ENCODE measurements at places on chromosomes 1 and 21.

DNA sequence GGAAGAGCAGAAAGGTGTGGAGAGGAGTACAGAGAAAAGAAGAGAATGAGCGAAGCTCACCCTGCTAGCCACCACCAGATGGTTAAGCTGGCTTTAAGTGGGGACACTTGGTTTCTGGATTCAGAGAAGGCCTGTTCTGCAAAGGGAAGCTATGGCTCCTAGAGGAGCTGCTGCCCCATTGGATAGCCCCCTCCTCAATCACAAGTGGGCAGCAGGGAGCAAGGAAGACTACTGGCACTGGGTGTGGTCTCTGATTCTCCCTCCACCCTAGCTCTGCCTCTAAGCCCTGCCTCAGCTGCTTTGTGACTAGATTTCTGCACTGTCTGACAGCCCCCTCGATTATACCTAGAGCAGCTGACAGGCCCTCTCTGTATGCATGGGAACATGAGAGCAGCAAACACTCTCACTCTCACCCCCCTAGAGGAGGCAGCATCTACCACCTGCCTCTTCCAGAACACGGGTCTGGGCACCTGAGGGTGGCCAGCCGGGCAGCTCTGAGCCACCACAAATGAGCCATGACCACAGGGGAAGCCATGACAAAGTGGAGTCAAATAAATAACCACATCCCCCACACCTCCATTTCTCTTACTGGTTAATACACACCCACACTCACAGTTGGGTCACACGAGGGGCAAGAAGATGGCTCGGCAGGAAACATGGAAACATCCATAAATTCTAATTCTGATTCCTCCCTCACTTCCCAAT, 13.6 kb downstream of the PLEKHA6 start:
- H3K4me1 ChIP-seq = no peaks in the 10 kb centered on the region
- peaks cover 59% of the 10 kb centered on the region for H3K27me3 ChIP-seq
- peaks cover 4% of the 10 kb centered on the region for H3K36me3 ChIP-seq
- H3K27ac ChIP-seq = no peak overlapping the region

GRCh38 chr1:223022641-223023473, 120.2 kb downstream of the TLR5 start:
- no peak for DNase-seq
- H3K4me3 ChIP-seq = no peak overlapping the region
- H3K4me1 ChIP-seq = no peaks in the 10 kb centered on the region
- no peaks in the 10 kb centered on the region for H3K36me3 ChIP-seq
- no peak overlapping the region for H3K27ac ChIP-seq

DNA sequence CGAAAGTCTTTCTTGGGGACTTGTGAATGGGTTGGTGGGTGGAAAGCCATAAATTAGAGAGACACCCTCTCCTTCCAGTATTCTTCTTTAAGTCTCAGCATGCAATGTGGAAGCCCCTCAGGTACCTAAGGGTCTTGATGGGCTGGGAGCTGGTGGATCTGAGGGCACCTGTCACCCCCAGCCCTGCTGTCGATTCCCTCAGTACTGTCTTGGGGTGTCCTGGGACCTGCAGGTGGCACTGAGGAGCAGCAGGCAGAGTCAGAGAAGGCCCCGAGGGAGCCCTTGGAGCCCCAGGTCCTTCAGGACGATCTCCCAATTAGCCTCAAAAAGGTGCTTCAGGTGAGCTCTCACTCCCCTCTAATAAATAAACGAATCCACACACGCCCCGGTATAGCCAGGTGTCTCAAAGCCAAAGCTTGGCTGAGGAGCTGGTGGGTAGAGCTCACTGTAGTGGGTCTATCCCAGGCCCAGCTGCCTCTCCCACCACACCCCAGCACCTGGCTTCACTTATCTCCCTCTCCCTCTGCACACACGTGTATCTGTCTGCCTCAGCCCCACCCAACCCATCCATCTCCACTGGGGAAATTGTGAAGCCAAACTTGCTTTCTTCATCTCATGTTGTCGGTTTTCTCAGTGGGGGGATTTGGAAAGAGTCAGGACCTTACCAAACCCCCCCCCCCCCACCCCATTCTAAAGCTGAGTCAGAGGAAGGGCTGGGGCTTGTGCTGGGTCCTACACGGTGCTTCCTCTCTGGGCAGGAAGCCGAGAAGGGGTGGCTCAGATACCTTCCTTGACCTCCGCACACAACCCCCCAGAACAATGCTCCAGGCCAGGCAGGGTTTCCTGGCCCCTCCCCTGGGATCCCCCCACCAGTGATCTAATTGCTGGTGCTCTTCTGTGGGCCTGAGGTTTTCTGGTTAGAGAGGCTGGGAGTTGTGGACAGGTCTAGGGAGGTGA, 1.6 kb downstream of the ADAM15 start:
- H3K27me3 ChIP-seq = no peaks in the 10 kb centered on the region
- H3K4me1 ChIP-seq = peaks cover 22% of the 10 kb centered on the region

GRCh38 chr1:207670192-207670591, 25.3 kb downstream of the CR1L start:
- no peaks in the 10 kb centered on the region for H3K4me1 ChIP-seq
- H3K27me3 ChIP-seq = peaks cover 70% of the 10 kb centered on the region
- no peak overlapping the region for H3K27ac ChIP-seq
- no peak for DNase-seq

DNA sequence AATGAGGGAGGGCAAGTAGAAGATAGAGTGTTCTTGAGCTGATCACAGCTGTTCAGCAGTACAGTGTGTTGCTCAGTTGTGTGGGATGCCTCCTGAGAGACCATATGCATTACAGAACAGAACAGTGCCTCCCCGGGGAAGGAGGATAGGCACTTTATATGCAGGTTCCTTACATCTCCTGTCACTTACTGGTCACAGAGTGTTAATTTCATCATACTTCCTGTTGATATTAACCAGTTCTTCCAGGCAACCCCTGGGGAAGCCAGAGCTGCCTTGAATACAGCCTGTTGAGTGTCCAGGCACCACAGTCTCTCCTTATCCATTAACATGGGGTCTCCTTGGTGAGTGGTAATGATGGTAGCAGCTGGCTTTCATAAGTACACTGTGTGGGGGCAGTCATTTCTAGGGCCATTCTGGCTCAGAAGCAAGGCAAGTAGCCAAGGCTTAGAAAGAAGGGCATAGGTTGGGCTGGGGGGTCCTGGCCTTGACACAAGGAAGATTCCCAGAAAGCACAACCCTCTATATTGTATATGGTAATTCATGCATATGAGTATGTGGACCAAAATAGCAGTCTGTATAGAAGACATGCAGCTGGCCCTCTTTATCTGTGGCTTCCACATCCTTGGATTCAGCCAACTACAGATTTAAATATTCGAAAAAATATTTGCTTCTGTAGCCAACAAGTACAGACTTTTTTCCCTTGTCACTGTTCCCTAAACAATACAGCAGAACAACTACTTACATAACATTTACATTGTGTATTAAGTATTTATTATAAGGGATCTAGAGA, 142.4 kb downstream of the ZP4 start:
- no peaks in the 10 kb centered on the region for H3K4me1 ChIP-seq
- no peak overlapping the region for H3K27ac ChIP-seq
- no peak for DNase-seq
- no peak overlapping the region for H3K4me3 ChIP-seq

DNA sequence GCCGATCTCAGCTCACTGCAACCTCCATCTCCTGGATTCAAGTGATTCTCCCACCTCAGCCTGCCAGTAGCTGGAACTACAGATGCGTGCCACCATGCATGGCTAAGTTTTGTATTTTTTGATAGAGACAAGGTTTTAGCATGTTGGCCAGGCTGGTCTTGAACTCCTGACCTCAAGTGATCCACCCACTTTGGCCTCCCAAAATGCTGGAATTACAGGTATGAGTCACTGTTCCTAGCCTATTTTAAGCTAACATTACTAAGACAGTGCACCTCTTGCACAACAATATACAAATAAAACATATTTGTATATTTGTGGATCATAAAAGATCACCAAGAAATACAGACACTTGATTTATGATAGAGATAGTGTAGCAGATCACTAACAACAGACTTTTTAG, 139.1 kb downstream of the DUSP10 start:
- H3K4me1 ChIP-seq = no peaks in the 10 kb centered on the region
- no peak for DNase-seq
- H3K36me3 ChIP-seq = peaks cover 2% of the 10 kb centered on the region
- no peaks in the 10 kb centered on the region for H3K27me3 ChIP-seq

DNA sequence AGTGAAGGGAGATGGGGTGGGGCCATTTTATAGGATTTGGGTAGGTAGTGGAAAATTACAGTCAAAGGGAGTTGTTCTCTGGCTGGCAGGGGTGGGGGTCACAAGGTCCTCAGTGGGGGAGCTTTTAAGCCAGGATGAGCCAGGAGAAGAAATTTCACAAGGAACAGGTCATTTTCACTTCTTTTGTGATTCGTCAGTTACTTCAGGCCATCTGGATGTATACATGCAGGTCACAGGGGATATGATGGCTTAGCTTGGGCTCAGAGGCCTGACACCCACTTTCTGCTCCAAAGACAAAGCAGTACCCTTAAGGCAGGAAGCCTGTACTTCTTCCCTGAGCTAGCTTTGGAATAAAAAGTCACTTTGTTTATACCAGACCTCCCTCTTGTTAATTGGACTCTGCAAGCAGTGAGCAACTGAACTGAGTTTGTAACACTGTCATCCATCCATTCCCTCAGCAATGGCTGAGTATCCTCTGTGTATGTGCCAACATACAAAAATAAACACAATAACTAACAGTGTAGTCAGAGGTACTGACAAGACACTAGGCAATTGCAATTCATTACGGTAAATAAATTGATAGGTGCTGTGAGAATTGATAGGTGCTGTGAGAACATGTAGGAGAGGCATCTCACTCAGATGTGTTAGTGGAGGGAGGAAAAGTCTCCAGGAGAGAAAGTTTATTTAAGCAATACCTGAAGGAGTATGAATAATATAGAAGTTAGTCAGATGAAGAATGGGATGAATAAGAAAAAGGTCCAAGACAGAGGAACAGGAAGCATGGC, 14.7 kb upstream of the RGS2 start:
- H3K36me3 ChIP-seq = no peaks in the 10 kb centered on the region
- H3K27me3 ChIP-seq = peaks cover 4% of the 10 kb centered on the region
- DNase-seq = no peak
- H3K4me1 ChIP-seq = no peaks in the 10 kb centered on the region

DNA sequence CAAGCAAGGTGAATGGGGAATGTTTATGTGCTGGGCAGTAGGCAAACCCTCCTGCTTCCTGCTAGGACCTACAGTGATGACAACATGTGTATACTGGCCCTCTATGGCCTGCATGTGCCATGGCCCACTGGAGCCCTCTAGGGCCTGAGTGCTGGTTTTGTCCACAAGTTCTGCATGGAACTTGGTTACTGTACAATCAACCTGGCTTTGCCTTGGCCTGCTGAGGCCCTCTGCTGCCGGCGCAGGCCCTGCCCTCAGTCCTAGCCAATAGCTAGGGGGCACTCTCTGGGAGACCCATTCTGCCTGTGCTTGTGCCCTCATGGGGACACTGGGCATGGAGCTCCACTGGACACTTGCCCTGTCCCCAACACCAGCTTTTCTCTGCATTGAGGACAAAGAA, 138.6 kb upstream of the NGF start:
- no peak for DNase-seq
- H3K27me3 ChIP-seq = peaks cover 75% of the 10 kb centered on the region
- no peaks in the 10 kb centered on the region for H3K36me3 ChIP-seq
- no peak overlapping the region for H3K27ac ChIP-seq
- H3K4me1 ChIP-seq = peaks cover 4% of the 10 kb centered on the region

GRCh38 chr1:87853576-87854351, 525.1 kb downstream of the LMO4 start:
- H3K4me1 ChIP-seq = no peaks in the 10 kb centered on the region

Measured in effector memory CD8-positive, alpha-beta T cell (primary cell).